CD4-positive, alpha-beta memory T cell (primary cell): ENCODE measurements at places on chromosomes 2 and 18. TPM values are rescaled to one million over a fixed set of nuclear protein-coding genes. Genes with fewer than 3 reads are reported as not detected.

The ASB18 gene
- total RNA-seq, result not detected

The KANSL1L gene
- total RNA-seq, result 12.1 TPM

GRCh38 chr2:147714582-147714981 is 130.2 kb upstream of the ACVR2A start:
- DNase-seq, result no peak

DNA sequence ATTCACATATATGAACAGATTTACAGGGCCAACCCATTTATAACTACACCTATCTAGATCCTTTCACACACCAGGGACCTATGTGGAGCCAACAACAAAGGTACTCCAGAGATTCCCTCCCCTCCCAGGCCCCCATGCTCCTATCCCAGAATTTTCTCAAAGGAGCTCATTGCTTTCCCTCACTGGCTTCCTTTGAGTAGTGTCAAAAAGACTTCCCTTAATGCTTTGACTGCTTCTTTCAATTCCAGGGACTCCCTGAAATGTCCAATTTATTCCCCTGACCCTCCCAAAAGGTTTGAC is 46.6 kb downstream of the IKZF2 start:
- DNase-seq, result no peak

DNA sequence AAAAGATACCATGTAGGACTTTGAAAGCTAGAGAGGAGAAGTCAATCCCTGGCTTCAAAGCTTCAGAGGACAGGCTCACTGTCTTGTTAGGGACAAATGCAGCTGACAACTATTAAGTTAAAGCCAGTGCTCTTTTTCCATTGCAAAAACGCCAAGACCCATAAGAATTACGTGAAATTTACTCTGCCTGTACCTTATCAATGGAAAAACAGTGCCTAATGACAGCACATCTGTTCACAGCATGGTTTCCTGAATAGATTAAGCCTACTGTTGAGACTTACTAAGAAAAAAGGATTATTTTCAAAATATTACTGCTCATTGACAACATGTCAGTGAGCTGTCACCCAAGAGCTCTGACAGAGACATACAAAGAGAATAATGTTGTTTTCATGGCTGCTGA is 52.9 kb downstream of the ANKRD12 start:
- no peak for DNase-seq
